Activated CD4-positive, alpha-beta T cell treated with anti-CD3 and anti-CD28 coated beads for 4 hours (primary cell): ENCODE measurements at places on chromosomes 5 and 9.

GRCh38 chr5:179953987-179954386, 46.3 kb upstream of the TBC1D9B start:
- no peak for DNase-seq

DNA sequence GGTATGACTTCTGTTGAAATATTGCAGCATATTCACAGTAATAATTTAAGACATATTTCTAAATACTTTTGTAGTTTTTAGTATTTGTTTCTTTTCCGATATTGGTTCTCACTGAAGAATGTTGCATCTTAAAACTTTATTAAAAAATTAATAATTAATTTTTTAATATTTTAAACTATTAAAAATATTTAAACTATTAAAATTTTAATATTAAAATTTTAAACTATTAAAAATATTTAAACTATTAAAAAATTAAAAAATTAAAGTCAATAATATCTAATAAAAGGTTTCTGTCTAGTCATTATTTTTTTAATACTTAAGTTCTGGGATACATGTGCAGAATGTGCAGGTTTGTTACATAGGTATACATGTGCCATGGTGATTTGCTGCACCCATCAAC, 149.3 kb upstream of the CCNH start:
- DNase-seq, result no peak

DNA sequence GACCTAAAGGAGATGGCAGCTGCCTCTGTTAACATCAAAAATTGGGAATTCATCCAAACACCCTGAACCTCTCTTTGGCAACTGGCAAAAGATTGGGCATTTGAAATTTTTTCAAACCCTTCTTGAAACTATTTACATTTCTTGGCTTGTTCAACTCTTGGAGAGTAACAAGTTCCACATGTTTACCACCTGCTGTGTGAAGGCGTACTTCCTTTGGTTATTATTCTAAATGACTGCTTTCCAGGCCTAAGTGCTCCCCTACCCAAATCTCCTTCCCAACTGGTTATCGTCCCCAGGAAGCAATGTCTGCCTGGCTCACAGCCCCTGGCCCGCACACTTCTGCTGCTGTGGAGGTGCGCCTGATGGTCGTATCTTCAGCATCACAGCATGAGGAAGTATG, 422.7 kb downstream of the DMAC1 start:
- no peak for DNase-seq

DNA sequence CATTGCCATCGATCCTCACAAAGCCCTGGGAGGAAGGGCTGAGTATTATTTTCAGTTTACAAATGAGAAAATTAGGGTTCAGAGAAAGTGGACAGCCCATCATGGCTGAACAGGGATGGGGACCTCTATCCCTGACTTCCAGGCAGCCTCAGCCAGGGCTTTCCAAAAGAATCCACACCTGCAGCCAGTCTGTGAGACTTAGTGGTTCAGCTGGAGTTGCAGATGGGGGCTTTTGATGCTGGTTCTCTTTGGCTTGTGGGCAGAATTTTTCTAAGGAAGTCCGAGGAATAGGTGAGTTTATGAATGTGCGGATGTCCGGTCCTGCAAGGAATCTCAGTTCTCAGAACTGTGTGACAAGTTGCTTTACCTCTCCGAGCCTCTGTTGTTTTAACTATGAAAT, 138.1 kb downstream of the RGS3 start:
- DNase-seq, result no peak

- peak; percentile 38 for DNase-seq
Measured at GRCh38 chr9:2859776-2860379, 16.0 kb upstream of the PUM3 start.

- no peak for DNase-seq
Measured at GRCh38 chr9:135945969-135946368, 15.2 kb downstream of the UBAC1 start.

DNA sequence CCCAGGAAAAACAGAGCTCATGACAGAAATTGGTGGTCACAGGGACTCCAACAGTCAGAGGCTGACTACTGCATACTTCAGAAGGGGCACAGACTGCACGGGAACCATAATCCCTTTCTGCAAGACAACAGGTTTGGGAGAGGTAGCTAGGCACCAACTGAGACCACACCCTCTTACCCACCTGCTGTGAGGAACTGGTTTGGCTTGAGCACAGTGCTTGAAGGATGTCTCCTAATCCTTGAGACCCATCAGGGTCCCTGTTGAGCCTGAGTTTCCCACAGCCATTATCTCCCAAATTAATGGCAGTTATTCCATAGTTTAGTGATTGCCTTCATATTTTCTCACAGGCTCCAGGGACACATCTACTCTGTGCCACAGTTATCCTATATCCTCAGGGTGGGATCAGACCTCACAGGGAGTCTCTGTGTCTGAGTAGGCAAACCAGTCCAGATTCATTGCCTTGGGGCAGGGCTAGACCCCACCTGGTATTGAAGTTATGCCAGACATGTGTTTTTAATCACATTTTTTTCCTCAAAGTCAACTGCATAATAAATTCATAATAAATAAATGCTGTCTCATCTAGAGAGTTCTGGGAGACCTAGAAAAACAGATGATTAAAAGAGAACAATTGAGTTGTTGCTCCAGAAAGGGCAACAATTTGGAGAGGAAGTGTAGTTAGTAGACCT, 9.3 kb upstream of the CAST start:
- DNase-seq, result no peak

- no peak for DNase-seq
Measured at GRCh38 chr5:13660072-13660471, 284.4 kb downstream of the DNAH5 start.

DNA sequence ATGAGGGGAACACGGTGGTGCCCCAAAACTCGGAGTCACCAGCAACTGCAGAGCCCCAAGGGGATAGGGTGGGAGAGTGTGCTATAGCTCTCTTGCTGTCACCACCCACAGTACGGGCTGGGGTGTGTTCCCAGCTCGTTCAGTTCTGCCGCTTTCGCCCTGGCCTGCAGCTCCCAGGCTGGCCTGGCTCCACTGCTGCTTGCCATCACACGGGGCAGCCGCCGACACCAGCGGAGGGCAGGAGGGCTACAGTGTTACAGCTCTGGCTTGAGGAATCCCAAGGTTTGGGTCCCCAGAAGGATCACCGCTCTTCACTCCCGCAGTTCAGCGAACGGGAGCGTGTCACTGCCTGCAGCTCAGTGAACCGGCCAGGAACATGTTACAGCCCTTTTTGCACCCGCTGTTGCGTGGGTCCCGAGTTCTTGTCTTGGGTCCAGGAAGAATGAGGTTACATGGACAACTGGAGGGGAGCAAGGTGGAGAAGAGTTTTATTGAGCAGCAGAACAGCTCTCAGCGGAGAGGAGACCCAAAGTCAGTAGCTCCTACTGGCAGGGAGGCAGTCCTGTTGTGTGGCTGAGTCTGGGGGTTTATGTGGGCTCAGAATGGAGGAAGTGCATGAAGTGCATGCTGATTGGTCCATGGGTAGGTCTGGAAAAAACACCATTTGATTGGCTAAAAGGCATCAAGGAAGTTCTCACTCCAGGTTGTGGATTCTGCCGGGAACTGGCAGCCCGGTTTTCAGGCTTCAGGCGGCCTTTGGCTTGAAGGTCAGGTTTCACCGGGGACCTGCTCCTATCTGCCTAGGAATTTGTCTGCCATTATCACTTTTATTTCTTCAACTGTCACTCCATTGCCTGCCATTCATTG, 113.4 kb downstream of the EHMT1 start:
- DNase-seq, result no peak

GRCh38 chr9:17318821-17319320, 184.0 kb downstream of the CNTLN start:
- no peak for DNase-seq

GRCh38 chr5:5017827-5018577, 122.1 kb upstream of the ADAMTS16 start:
- no peak for DNase-seq

DNA sequence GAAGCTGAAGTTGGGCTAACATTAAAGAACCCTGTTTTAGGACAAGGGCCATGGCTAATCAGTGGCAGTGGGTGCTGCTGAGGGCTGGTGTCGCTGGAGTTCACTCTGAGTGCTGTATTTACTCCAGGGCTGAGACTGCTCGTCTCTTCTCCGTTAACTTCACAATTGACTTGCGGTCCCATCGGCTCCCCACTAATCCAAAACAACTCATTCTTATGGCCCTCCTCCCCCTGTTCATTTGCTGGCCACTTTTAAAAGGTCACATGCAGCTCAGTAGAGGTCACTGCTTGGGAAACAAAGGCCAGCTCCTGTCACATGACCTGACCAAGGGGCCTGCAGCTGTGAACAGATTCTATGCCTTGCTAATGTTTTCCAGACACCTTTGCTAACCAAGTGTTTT, 38.4 kb downstream of the PTCH1 start:
- DNase-seq, result no peak

GRCh38 chr5:66812291-66812690, 216.1 kb downstream of the MAST4 start:
- no peak for DNase-seq

- no peak for DNase-seq
Measured at GRCh38 chr5:176817841-176818377, 7.5 kb downstream of the UNC5A start.

DNA sequence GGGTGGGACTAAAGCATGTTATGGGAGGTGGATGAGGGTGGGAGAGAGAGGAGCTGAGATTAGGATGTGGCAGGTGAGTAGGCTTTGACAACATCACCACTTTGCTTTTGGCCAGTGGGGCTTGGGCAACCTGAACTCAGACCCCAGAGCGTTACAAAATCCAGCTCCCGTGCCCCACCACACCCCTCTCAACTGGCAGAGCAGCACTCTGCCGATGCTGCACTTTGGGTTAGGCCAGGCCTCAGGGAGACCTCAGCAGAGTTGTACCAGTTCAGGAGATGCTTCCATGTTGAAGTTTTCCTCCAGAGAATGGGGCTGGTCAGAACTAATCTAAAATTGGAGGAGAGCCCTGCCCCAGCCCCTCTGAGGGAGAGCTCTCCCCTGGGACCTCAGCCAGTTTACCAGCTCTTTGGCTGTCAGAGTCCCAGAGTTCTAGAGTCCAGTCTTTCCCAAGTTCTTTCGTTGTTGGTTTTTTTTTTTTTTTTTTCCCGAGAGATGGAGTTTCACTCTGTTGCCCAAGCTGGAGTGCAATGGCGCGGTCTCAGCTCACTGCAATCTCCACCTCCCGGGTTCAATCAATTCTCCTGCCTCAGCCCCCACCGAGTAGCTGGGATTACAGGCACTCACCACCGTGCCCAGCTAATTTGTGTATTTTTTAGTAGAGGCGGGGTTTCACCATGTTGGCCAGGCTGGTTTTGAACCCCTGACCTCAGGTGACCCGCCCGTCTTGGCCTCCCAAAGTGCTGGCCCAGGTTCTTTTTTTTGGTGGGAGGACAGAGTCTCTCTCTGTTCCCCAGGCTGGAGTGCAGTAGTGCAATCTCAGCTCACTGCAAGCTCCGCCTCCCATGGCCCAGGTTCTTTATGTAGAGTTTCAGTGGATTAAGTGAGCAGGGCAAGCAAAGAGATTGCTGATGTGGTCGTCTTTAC, 17.8 kb downstream of the NUDT2 start:
- no peak for DNase-seq

DNA sequence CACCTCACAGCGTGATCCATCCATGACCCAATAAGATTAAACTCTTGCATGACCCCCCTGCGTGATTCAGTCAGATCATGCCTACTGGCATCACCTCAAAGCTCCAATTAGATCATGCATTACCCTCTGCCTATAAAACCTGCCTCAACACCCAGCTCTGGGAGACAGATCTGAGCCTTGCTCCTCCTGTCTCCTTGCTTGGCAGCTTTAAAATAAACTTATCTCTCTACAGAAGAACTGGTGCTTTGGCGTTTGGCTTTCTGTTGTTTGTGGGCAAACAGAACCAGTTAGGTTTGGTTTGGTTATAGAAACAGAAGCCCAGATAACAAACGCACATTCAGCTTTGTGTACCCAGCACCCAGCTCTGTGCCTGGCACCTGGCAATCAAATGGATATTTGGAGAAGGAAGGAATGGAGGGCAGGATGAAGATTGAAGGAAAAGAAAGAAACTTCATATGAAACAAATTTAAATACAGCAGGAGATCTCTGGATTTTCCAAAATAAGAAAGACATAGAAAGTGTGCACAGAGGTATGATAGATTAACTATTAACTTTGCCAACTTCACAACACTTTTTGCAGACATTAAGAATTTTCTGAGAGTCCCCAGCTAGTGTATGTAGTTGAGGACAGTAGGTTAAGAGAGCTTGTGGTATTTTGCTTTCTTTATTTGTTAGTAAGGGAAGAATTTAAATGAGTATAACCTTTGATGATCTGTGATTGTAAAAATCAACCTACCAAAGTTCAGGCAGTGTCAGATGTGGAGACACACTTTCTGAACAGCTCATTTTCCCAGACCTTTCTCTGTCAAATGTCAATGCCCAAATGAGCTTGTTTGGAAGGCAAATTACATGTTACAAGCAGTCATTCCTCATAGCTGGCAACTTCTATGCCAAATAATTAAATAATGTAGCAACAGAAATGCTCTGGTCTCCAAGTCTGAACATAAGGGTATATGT, 102.1 kb upstream of the ASTN2 start:
- no peak for DNase-seq

GRCh38 chr5:58136406-58136805, 323.5 kb downstream of the PLK2 start:
- no peak for DNase-seq

- DNase-seq, result no peak
Measured at GRCh38 chr5:138649316-138649720, 74.1 kb upstream of the HSPA9 start.
